ENCODE measurements at places on chromosomes 5 and 9. TPM values are rescaled to one million over a fixed set of nuclear protein-coding genes. Genes with fewer than 3 reads are reported as not detected.

The TSSK1B gene
- not detected for total RNA-seq

The ECSCR gene
- 1.1 TPM for total RNA-seq

The TTC23L gene
- total RNA-seq: not detected

The ARAP3 gene
- 7.2 TPM for total RNA-seq

The GCNT4 gene
- 0.39 TPM for total RNA-seq

The TEX48 gene
- total RNA-seq: not detected

The NUTM2F gene
- not detected for total RNA-seq

The ADGRD2 gene
- not detected for total RNA-seq

The KIF4B gene
- total RNA-seq: not detected

The CCNO gene
- not detected for total RNA-seq

The CNTNAP3 gene
- not detected for total RNA-seq

The PCDHGB2 gene
- 1.0 TPM for total RNA-seq

The LRRC19 gene
- total RNA-seq: not detected

The BTNL3 gene
- total RNA-seq: not detected

The PNPLA7 gene
- total RNA-seq: 3.0 TPM

The HBEGF gene
- 7.6 TPM for total RNA-seq

The CACFD1 gene
- total RNA-seq: 0.82 TPM

The CKMT2 gene
- total RNA-seq: not detected

The ACOT12 gene
- total RNA-seq: not detected

The ZNF367 gene
- 26.1 TPM for total RNA-seq

The MRPS30 gene
- total RNA-seq: 41.7 TPM

The CCDC180 gene
- 5.9 TPM for total RNA-seq

The IL3 gene
- 0.82 TPM for total RNA-seq

The WASHC1 gene
- total RNA-seq: 18.3 TPM

The DEPDC1B gene
- total RNA-seq: 36.5 TPM

The SPRY4 gene
- 0.23 TPM for total RNA-seq

The TMEM8B gene
- 1.7 TPM for total RNA-seq

The F2R gene
- 4.3 TPM for total RNA-seq

The SHISAL2B gene
- total RNA-seq: not detected

The PRRT1B gene
- total RNA-seq: not detected

The CCL27 gene
- 0.25 TPM for total RNA-seq

The EIF4E1B gene
- total RNA-seq: not detected

The HEMGN gene
- 3.6 TPM for total RNA-seq

The C9 gene
- total RNA-seq: not detected

The KCNN2 gene
- total RNA-seq: not detected

The CORO2A gene
- total RNA-seq: 3.2 TPM

The CNTNAP3B gene
- not detected for total RNA-seq

The ADAMTS2 gene
- total RNA-seq: not detected

The OTP gene
- total RNA-seq: not detected

The PRDM9 gene
- not detected for total RNA-seq

The LURAP1L gene
- total RNA-seq: not detected

The CNTRL gene
- 85.8 TPM for total RNA-seq

Measured in T-helper 2 cell treated with Interferon-gamma antibody and Interleukin-4, amounts not matched to agents 100 ng/mL and 5 ng/mL, for 36 hours (primary cell).